ENCODE measurements at places on chromosomes 5 and 9. TPM values are rescaled to one million over a fixed set of nuclear protein-coding genes. Genes with fewer than 3 reads are reported as not detected.

The SLC34A3 gene
- total RNA-seq: 0.68 TPM

The SYK gene
- total RNA-seq: 60.3 TPM

The IL4 gene
- not detected for total RNA-seq

The TTLL11 gene
- total RNA-seq: 3.1 TPM

The GBA2 gene
- 20.9 TPM for total RNA-seq

All from esophagus mucosa (tissue), 1 donor.